ENCODE measurements at places on chromosomes 1 and 21. TPM values are rescaled to one million over a fixed set of nuclear protein-coding genes. Genes with fewer than 3 reads are reported as not detected.

DNA sequence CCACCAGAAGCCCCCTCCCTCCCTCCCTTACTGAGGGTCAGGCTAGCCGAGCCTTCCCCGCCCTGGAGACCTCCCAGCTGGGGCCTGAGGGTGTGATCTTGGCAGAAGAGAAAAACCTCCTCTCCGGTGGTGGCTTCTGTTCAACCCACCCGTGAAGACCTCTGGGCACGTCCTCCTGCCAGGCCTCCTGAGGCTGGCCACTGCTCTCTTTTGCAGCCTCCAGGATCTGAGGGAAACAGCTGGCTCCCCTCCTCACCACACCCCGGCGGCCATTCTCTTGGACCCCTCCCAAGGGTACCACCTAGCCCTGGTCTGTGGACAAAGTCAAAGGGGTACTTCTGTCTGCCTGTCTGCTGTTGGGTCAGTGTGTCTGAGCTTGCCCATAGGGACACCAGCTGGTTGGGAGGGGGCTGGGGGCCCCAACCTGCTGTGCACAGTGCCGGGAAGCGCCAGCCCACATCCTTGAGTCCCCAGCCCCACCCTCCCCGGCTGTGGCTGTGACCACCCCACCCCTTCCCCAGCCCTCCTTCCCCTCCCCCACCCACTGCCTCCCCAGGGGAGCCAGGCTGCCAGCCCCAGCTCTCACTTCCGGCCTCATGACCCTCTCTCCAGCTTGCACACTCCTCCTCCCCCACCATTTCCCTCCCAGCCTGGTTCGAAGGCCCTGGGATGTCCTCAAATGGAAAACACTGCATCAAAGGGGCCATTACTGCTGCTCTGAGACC, 48.1 kb downstream of the AHDC1 start:
- peak; percentile 86 for DNase-seq

DNA sequence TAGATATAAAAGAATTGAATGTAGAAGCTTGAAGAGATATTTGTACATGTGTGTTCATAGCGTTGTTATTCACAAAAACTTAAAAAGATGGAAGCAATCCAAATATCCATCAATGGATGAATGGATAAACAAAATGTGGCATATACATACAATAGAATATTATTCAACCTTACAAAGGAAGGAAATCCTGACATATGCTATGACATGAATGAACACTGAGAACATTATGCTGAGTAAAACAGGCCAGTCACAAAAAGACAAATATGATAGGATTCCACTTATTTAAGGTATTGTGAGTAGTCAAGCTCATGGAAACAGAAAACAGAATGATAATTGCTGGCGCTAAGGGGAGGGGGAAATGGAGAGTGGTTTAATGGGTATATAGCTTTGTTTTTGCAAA, 47.0 kb upstream of the DYRK1A start:
- DNase-seq, result no peak

DNA sequence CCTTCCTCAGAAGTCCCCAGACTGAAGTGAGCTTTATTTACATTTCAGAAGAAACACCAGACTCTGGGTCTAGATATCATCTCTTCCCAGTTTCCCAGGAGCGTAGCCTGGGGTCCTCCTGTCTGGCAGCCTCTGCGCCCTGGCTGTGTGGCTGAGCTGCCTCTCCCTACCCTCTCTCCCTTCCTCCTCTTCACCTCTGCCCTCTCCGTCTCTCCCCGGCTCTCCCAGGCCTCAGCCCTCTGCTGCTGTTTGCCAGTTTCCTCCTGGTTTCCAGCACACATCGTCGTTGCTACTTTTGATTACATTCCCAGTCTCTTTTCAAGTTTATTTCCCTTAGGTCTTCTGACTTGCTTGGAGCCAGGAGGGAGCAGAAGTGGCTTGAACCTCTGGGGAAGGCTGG, 91.1 kb upstream of the DISP3 start:
- no peak for DNase-seq

DNA sequence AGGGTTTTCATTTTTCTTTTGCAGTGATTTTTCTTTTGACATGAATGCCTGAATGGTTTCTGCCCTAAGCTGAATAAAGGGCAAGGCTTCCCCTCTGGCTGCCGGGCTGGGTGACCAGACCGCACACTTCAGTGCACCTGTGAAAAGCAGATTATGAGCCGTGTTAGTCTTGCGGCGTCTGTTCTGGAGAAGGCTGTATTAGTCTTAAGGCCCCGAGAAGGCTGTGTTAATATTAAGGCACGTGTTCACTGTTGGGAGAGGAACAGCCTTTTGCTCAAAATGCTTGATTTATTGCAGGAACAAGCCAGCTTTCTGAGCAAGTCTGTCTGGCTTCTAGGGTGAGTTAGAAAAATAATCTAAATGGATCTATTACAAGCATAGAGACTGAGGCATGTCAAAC, 54.7 kb upstream of the DNAH14 start:
- no peak for DNase-seq

- no peak for DNase-seq
These were observed 59.0 kb upstream of the C1orf53 start for GRCh38 chr1:197843401-197843800.

RNU1-1 gene
- total RNA-seq, result 7,912 TPM

ITLN1 gene
- 2.3 TPM for total RNA-seq

ANKRD35 gene
- total RNA-seq, result 0.51 TPM

ICOSLG gene
- 8.8 TPM for total RNA-seq

All from spleen (tissue), 13 donors.